Fibroblast of skin of left quadriceps (primary cell): ENCODE measurements at places on chromosomes 7 and 10.

- no peak for DNase-seq
Observed at GRCh38 chr7:83040484-83040883, 122.2 kb downstream of the PCLO start.

DNA sequence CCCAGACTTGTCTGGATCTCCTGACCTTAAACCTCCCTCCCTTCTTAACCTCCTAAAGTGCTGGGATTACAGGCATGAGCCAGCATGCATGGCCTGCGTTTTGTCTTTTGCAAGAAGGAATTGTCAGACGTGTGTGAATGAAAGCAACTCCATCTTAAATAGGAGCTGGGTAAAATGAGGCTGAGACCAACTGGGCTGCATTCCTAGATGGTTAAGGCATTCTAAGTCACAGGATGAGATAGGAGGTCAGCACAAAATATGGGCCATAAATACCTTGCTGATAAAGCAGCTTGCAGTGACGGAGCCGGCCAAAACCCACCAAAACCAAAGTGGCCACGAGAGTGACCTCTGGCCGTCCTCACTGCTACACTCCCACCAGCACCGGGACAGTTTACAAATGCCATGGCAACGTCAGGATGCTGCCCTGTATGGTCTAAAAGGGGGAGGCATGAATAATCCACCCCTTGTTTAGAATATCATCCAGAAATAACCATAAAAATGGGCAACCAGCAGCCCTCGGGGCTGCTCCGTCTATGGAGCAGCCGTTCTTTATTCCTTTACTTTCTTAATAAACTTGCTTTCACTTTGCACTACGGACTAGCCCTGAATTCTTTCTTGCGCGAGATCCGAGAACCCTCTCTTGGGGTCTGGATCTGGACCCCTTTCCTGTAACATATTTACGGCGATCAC, 41.2 kb upstream of the SDK1 start:
- DNase-seq = no peak

GRCh38 chr7:132113536-132114371, 462.5 kb downstream of the PLXNA4 start:
- peak; percentile 68 for DNase-seq

DNA sequence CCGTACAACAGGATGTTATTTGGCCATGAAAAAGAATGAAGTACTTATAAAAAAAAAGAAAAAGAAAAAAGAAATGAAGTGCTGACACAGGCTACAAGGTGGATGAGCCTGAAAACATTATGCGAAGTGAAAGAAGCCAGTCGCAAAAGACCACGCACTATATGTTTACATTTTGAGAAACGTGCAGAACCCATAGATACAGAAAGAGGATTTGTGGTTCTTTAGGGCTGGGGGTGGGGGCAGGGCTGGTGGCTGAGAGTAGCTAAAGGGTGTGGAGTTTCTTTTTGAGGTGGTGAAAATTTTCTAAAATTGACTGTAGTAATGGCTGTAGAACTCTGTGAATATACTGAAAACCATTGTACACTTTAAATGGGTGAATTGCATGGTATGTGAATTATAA, 86.0 kb upstream of the FAM20C start:
- no peak for DNase-seq

DNA sequence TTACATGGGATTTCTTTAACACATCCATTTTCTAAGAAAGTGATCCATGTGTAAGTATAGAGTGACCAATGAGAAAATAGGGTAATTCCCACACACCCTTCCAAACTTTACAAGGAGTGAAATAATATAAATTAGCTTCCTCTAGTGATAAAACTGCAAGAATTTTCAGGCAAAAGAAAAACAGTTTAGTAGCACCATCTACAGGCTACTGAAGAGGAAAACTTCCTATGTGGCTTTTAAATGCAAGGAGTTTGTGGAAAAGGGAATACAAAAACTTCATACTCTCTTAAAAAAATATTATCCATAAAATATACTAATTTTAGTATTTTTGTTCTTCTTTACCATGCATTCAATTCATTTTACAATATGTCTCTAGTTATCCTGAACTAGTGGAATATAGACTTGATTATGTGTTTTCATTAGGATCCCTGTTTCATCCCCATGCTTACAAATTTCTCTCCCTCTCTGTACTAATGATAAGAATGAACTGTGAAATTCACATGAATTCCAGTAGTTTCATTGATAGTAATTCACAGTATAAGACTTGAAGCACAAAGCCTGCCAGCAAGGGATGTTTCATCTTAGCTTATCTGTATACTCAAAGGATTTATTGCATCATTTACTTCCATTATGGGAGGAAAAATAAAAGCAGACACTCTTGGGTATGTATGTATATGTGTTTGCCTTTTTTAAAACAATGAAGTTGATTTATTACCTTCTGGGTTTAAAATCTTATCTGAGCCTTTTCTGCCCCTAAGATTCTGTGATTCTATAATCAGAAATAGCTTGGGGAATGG, 442.9 kb downstream of the AUTS2 start:
- no peak for DNase-seq

GRCh38 chr7:20449176-20449575, 118.5 kb downstream of the ITGB8 start:
- DNase-seq = no peak

DNA sequence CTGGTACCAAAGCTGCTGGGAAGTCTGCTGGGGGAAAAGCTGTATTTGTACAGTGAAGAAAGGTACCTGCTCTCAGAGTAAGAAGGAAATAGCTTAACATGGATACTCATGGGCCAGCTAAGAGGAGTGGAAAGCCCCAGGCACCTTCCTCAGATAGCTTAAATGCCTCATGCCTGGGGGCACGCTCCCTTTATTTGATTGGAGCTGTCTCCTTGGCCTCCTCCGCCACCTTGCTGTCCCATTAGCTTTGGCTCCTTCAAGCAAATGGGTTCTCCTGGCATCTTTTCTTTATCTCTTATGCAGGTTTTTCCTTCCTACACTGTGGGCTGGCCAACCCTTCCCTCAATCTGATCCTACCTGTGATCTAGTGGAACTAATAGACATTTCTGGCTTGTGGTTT, 318.5 kb downstream of the SH2D4B start:
- DNase-seq = no peak

GRCh38 chr10:12235796-12236195, 39.8 kb downstream of the CDC123 start:
- no peak for DNase-seq

DNA sequence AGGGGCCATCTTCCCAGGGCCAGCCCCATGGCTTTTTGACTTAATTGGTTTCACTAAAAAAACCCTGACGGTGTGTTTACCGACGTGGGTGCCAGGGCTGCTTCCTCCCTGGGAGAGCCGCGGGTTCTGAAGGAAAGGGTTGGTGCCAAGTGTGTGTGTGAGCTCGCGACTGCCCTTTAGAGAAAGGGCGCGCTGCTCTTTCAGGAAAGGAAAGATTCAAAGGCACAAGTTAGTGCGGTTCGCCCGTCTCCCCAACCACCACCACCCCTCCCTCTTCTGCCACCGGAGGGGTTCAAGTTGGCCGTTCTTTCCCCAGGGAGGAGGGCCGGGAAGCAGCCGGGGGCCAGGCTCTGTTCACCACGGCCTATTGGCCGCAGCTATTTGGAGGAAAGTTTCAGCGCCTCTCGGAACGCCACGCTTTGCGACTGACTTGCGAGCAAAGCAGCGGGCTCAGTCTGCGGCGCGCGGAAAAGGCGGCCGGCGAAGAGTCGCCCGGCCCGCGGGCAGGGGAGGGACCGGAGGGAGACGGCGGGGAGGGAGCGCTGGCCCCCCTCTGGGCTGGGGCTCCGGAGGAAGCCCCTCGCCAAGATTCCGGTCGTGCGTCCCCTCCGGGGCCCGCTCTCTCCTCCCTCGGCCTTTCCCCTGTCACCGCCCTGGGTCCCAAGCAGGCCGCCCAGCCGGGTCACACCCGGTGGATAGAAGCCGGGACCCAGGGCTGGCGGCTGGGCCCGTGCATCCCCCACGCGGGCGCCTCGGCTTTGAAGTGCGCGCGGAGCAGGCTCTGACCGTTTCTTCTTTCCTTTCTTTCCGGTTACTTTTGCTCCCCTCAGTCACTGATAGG, 165.9 kb upstream of the PPP1R3A start:
- DNase-seq = no peak
